CD4-positive, alpha-beta T cell treated with Interleukin-4 for 4 hours (primary cell): ENCODE measurements at places on chromosomes 4 and X.

GRCh38 chr4:90597927-90598326 is 470.7 kb downstream of the CCSER1 start:
- DNase-seq: no peak

DNA sequence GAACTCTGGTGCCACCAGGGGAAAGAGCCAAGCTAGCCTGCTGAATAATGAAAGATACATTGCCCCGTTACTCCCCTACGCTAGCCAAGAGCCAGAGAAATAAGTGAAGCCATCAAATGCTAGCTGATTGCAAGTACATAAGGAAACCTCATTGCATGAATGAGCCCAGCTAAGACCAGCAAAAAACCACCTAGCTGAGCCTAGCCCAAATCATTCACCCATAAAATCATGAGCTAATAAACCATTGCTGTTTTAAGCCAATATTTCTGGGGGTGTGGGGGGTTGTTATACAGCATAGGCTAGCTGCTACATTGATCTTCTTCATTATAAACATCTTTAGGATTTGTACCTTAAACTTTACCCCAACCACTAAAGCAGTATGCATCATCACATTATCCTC is 15.4 kb upstream of the EDNRA start:
- DNase-seq: no peak

DNA sequence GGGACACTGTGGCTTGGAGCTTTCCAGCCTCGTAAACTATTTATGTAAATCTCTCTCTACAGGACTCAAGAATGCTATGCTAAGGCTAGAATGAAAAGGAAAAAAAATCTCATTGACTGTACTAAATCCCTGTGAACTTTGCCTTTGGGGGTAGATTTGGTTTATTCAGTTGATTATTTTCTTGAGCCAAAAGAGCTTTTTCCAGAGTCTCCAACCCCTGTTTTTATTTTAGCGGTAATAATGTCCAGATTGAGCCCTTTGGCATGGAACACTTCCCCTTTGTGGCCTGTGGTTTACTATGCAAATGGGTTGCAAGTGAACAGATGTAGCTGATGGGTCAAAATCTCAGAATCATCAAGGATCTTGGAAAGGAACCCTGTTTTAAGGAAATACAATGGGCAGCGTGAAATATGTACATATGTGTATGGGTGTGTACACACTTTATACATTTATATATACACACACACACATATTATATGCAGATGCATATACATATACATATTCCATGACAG is 72.9 kb downstream of the FAM9B start:
- no peak for DNase-seq

GRCh38 chr4:7960790-7961655 is 21.4 kb upstream of the AFAP1 start:
- peak; percentile 41 for DNase-seq

DNA sequence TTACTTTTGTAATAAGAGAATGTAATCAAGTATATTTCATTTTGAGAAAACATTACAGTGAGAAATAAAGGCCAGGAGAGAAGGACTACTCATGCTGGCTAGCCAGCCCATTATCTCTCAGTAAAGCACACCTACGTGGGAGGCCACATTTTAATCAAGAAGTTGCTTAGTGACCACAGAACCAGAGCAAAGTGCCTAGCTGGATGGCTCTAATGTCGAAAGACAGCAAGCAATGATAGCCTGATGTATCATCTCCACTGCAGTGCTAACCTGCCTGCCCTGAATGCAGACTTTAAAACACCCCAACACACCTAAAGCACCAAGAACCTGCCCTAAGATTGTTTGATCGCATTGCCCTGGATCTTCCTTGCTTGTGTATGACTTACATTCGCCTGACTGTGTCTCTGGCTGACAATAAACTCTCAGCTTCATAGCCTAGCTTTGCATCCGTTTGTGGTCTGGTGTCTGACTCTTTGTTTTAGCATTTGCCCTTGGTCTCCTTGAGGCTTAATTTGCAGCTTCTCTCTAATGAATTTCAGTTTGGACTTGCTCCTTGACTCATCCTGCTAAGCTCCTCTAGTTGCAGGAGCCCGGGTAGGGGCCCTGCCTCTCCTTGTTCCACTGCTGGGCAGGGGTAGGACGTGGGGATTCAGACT is 31.4 kb upstream of the SOWAHD start:
- peak; percentile 38 for DNase-seq

DNA sequence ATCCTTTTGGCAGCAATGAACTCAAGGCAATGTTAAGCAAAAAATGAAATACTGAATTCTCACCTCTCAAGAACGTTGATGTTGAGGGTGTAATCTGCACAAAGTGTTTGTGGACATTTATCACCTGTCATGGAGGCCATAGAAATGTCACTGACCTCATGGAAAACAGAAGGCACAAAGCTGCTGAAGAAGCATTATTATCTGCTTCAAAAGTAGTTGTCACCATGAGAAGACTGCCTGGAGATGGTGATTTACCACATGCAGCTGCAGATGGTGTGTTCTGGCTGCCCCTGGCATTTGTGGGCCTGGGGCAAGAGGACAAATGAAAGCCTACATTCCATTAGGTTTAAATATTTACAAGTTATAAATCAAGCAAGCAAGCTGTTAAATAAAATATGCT is 116.8 kb upstream of the RPS6KA3 start:
- no peak for DNase-seq
